ENCODE measurements at places on chromosomes 3 and 15. TPM values are rescaled to one million over a fixed set of nuclear protein-coding genes. Genes with fewer than 3 reads are reported as not detected.

- H3K36me3 ChIP-seq, result no peaks in the 10 kb centered on the region
- no peak overlapping the region for H3K27ac ChIP-seq
- no peaks in the 10 kb centered on the region for H3K4me1 ChIP-seq
- no peak for DNase-seq
- no peaks in the 10 kb centered on the region for H3K27me3 ChIP-seq
Measured at GRCh38 chr3:39631136-39631535, 163.7 kb downstream of the MOBP start.

DNA sequence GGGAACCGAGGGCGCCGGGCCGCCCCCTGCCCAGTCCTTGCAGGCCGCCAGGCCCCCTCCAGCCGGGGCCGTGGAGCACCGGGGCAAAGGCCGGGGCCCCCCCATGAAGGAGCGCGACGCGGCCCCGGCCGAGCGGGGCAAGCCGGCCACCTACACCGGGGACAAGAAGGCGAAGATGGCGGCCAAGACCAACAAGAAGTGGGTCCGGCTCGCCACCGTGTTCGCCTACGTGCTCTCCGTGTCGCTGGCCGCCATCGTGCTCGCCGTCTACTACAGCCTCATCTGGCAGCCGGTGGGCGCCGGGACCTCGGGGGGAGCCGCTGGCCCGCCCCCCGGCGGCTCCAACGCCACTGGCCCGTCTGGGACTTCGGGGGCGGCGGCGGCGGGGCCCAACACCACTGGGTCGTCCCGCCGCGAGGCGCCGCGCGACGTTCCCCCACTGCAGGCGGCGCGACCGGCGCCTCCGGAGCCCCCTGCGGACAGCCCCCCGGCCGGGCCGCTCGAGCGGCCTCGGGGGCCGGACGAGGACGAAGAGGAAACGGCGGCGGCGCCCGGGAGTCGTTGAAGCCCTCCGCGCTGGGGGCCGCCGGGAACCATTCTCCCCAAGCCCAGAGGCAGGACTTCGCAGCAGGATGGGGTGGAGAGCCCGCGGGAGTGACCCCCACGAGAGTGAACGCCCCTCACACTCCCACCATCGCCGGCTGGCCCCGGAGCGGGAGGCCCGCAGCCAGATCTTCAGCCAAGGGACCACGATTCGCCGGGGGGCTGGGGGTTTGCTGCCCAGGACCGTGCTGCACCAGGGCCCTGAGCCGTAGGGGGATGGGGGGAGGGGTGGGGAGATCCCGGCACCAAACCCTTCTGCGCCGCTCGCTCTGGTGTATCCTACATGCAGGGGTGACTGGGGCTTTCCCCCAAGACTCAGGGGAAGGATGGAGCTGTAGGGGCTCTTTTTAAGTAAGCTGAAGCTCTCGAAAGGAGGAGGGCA, 753 bp downstream of the INAFM2 start:
- H3K36me3 ChIP-seq, result no peaks in the 10 kb centered on the region
- DNase-seq, result no peak
- no peak overlapping the region for H3K27ac ChIP-seq

- H3K4me1 ChIP-seq, result peaks cover 18% of the 10 kb centered on the region
- H3K4me3 ChIP-seq, result no peak overlapping the region
- H3K36me3 ChIP-seq, result no peaks in the 10 kb centered on the region
Measured at GRCh38 chr3:72143966-72144717, 359.2 kb upstream of the PROK2 start.

Gene SLC28A1
- not detected for total RNA-seq

GRCh38 chr3:156803952-156804741, 22.0 kb upstream of the LEKR1 start:
- no peak overlapping the region for H3K4me3 ChIP-seq
- no peaks in the 10 kb centered on the region for H3K36me3 ChIP-seq
- no peak overlapping the region for H3K27ac ChIP-seq
- H3K27me3 ChIP-seq, result no peaks in the 10 kb centered on the region
- no peaks in the 10 kb centered on the region for H3K4me1 ChIP-seq

GRCh38 chr15:62068071-62068809, 1.5 kb downstream of the C2CD4A start:
- H3K27ac ChIP-seq, result no peak overlapping the region
- DNase-seq, result no peak
- peaks cover 8% of the 10 kb centered on the region for H3K4me1 ChIP-seq
- H3K4me3 ChIP-seq, result peak overlapping the region; percentile 41
- H3K27me3 ChIP-seq, result peaks cover 8% of the 10 kb centered on the region

DNA sequence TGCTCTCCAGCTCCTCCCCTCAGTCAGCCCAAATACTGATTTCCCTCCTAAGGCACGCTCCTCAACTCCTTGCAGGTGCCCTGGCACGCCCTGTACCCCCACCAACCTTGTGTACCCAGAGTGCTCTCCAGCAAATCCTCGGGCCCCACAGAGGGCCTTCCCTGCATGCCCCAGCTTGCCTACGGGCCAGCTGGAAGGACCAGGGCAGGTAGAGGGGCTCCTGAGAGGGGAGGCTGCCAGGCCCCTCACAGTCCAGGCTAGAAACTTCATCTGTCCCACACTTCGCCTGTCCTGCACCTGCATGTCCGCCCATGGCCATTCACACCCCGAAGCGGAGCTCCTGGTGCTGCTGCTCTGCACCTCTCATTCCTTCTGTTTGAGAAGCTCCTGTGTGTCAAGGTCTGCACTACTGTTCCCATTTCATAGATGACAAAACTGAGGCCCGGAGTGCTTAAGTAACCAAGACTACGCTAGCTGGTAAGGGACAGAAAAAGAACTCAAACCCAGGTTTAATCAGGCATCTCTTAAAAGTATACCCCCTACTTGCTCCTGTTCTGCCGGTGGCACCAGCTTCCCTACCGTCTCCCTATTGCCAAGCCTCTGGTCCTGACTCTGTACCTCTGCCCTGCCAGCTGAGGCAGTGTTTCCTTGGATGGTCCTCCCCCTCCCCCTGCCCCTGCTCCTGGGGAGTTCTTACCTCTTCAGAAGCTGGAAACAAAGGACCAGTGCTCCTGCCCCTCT, 35.6 kb downstream of the ZXDC start:
- DNase-seq, result no peak
- H3K36me3 ChIP-seq, result no peaks in the 10 kb centered on the region
- H3K4me1 ChIP-seq, result no peaks in the 10 kb centered on the region

Gene SNRPN
- total RNA-seq, result 38.9 TPM

GRCh38 chr3:69547461-69547880, 161.6 kb upstream of the FRMD4B start:
- no peaks in the 10 kb centered on the region for H3K27me3 ChIP-seq
- DNase-seq, result no peak
- no peaks in the 10 kb centered on the region for H3K36me3 ChIP-seq
- no peak overlapping the region for H3K4me3 ChIP-seq
- H3K4me1 ChIP-seq, result no peaks in the 10 kb centered on the region
- H3K27ac ChIP-seq, result no peak overlapping the region

DNA sequence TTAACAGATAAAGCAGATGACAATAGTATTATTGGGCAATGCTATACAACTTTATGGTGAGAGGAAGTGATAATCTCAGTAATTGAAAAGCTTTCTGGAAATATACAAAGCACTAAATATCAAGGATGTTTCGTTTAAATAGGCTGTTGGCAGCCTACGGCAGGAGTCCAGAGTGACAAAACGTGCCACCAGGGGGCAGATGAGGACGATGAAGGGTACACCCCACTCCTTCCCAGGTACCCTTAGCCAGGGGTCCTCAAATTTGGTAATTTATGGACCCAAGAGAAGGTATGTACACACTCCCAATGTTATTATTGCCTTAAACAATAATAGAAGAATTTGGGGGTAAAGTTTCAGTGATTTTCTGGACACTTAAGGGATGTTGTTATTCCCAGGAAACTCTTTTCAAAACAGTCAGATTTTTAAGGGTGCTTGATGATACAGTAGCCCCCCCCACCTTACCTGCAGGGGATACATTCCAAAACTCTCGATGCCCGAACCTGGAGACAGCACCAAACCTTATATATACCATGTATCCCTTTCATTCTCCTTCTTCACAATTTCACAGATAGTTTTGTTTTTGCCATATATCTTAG, 1.4 kb upstream of the MAGEL2 start:
- H3K27ac ChIP-seq, result no peak overlapping the region
- H3K4me3 ChIP-seq, result no peak overlapping the region
- H3K36me3 ChIP-seq, result no peaks in the 10 kb centered on the region
- no peaks in the 10 kb centered on the region for H3K4me1 ChIP-seq

Gene TGM5
- total RNA-seq, result 5.6 TPM

Gene HTR3E
- not detected for total RNA-seq

Gene FOXB1
- total RNA-seq, result not detected

- H3K27ac ChIP-seq, result no peak overlapping the region
- no peaks in the 10 kb centered on the region for H3K4me1 ChIP-seq
- H3K4me3 ChIP-seq, result no peak overlapping the region
Measured at GRCh38 chr15:77634266-77634962, 1.7 kb upstream of the LINGO1 start.

GRCh38 chr3:195247863-195248189, 23.1 kb downstream of the XXYLT1 start:
- no peak overlapping the region for H3K4me3 ChIP-seq
- peaks cover 20% of the 10 kb centered on the region for H3K4me1 ChIP-seq
- H3K27ac ChIP-seq, result no peak overlapping the region
- no peak for DNase-seq

DNA sequence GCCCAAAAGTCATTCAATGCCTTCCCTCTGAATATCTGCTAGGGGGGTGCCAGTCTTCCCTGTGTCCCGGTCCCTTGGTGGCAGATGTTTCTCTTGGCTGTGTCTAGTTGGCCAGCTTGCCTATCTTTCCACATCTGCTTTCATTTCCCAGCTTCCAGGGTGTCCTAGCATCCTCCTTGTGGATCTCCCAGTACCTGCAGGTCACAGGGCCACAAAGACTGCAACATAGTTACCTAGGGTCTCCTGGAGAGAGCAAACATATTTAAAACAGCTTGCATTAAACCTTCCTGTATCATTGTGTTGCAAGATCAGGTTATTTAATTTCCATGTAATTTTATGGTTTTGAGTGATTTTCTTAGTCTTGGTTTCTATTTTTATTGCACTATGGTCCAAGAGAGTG, 400.1 kb downstream of the GRM7 start:
- H3K27ac ChIP-seq, result no peak overlapping the region
- DNase-seq, result no peak
- no peaks in the 10 kb centered on the region for H3K27me3 ChIP-seq
- H3K4me1 ChIP-seq, result no peaks in the 10 kb centered on the region
- no peak overlapping the region for H3K4me3 ChIP-seq
- H3K36me3 ChIP-seq, result no peaks in the 10 kb centered on the region

- no peak for DNase-seq
- H3K27ac ChIP-seq, result no peak overlapping the region
- H3K27me3 ChIP-seq, result no peaks in the 10 kb centered on the region
- H3K4me1 ChIP-seq, result no peaks in the 10 kb centered on the region
Measured at GRCh38 chr3:40631341-40631995, 106.7 kb downstream of the ZNF621 start.

DNA sequence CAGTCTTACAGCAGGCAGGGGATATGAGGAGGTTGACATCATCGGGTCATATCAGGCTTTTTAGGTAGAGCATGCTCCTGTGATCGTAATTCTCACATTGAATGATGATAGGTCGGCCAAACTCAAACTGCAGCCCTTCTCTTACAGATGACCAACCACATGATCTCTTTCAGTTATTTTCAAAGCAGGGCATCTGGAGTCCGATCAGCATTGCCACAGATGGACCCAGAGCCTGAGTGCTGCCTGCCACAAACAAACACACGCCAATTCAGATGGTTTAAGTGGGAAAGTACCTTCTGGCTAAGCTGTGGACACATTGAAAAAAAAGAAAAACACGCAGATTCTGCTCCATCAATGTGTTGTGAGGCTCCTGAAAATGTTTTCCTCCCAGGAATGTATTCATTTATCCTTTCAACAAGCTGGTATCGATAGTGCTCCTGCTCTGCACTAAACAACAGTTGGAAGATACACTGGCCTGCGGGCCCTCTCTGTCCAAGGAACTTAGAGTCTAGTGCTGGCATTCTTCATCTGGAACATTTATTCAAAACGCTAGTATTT, 31.2 kb downstream of the ARPP21 start:
- H3K4me1 ChIP-seq, result no peaks in the 10 kb centered on the region
- no peak overlapping the region for H3K27ac ChIP-seq
- H3K36me3 ChIP-seq, result no peaks in the 10 kb centered on the region
- H3K4me3 ChIP-seq, result no peak overlapping the region
- no peak for DNase-seq
- no peaks in the 10 kb centered on the region for H3K27me3 ChIP-seq

- no peaks in the 10 kb centered on the region for H3K36me3 ChIP-seq
- H3K4me1 ChIP-seq, result no peaks in the 10 kb centered on the region
- no peak for DNase-seq
- H3K27me3 ChIP-seq, result peaks cover 12% of the 10 kb centered on the region
- H3K27ac ChIP-seq, result no peak overlapping the region
Measured at GRCh38 chr3:62371720-62372591, 1.4 kb downstream of the FEZF2 start.

Gene ACAN
- not detected for total RNA-seq

DNA sequence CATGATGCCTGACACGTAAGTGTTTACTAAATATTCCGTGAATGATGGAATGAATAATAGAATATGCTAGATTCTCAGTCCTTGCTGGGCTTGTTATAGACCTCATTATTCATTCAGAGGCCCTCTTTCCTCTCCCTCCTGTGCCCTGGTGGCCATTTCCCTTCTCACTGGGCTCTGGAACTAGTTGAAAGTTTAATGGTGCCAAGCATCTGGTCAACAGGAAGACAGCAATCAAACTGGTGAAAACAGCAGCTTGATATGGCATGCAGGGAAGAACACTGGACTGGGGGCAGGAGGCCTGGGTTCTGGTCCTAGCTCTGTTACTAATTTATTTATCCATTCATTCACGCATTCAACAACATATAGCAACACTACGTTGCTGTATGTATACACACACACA, 3.7 kb upstream of the APOD start:
- H3K27me3 ChIP-seq, result no peaks in the 10 kb centered on the region
- H3K4me1 ChIP-seq, result no peaks in the 10 kb centered on the region
- no peaks in the 10 kb centered on the region for H3K36me3 ChIP-seq
- H3K27ac ChIP-seq, result no peak overlapping the region

GRCh38 chr15:68157074-68157473, 48.1 kb downstream of the CALML4 start:
- no peaks in the 10 kb centered on the region for H3K27me3 ChIP-seq
- DNase-seq, result no peak
- H3K36me3 ChIP-seq, result peaks cover 6% of the 10 kb centered on the region
- H3K4me1 ChIP-seq, result no peaks in the 10 kb centered on the region
- H3K27ac ChIP-seq, result no peak overlapping the region

- H3K4me1 ChIP-seq, result no peaks in the 10 kb centered on the region
- H3K4me3 ChIP-seq, result no peak overlapping the region
- no peak overlapping the region for H3K27ac ChIP-seq
- no peak for DNase-seq
Measured at GRCh38 chr3:16013568-16013967, 160.9 kb upstream of the GALNT15 start.

GRCh38 chr15:77104155-77104554, 33.2 kb upstream of the TSPAN3 start:
- no peak overlapping the region for H3K27ac ChIP-seq

- no peaks in the 10 kb centered on the region for H3K4me1 ChIP-seq
- H3K27me3 ChIP-seq, result no peaks in the 10 kb centered on the region
- H3K36me3 ChIP-seq, result peaks cover 4% of the 10 kb centered on the region
- no peak overlapping the region for H3K4me3 ChIP-seq
- H3K27ac ChIP-seq, result no peak overlapping the region
- DNase-seq, result no peak
Measured at GRCh38 chr3:53822331-53822741, 23.9 kb downstream of the CHDH start.

- no peaks in the 10 kb centered on the region for H3K4me1 ChIP-seq
- H3K27me3 ChIP-seq, result peaks cover 3% of the 10 kb centered on the region
Measured at GRCh38 chr3:140467104-140467577, 210.7 kb upstream of the TRIM42 start.

GRCh38 chr15:66592505-66593218, 26.9 kb upstream of the LCTL start:
- no peaks in the 10 kb centered on the region for H3K36me3 ChIP-seq
- no peak overlapping the region for H3K4me3 ChIP-seq
- no peak for DNase-seq
- no peak overlapping the region for H3K27ac ChIP-seq
- H3K4me1 ChIP-seq, result no peaks in the 10 kb centered on the region
